ENCODE measurements at places on chromosomes 5 and 9.

DNA sequence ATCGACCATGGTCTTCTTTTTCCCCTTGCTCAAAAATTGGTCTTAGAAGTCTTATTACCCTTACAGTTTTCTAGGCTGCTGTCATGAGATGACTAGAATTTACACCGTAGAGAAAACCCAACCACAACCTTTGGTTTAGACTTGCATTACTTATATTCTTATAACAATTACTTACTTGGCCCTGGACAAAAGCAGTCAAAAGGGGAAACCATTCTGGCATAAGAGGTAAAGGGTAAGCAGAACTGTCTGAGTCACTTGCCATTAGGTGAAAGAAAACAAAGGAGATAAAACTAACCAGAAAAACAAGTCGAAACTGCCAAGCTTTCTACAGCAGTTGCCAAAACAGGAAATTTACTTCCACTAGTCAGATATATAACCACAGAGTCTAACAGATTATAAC, 17.9 kb downstream of the TMEM245 start:
- no peak for DNase-seq

GRCh38 chr5:60633341-60633740, 66.6 kb downstream of the DEPDC1B start:
- no peak for DNase-seq

- no peak for DNase-seq
These were observed 4.3 kb downstream of the FYB1 start for GRCh38 chr5:39214912-39215709.

DNA sequence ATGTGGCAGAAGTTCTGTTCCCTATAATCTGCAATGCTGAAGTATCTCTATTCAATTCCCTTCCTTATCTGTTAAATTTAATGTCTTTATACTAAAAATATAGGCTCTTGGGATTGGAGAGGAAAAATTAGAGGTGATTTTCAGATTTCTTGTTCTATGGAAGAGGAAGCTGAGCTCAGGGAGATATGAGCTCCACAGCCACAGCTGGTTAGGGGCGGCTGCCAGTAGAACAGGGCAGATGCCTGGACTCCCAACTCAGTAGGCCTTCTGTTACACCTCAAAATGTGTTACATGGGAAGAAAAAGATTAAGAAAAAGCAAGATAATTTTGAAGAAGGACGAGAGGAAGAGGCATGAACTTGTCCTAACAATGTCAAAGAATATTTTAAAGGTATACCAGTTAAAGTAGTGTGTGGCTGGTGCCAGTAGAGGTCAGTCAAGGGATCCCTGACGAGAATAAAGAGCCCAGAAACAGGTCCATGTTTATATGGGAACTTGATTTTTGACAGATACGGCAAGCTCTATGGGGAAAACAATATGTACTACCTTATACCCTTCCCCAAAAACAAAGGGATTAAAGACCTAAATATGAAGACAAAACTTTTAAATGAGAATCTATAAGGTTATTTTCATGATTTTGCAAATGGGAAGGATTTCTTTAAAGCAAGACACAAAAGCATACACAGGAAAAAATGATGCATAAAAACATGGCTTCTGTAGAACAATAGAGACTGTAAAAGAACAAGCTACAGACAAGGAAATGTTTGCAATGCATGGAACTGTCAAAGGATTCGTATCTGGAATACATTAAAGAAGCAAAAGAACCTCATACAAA, 28.7 kb downstream of the DNAJC21 start:
- DNase-seq = peak; percentile 7

- DNase-seq = no peak
These were observed 35.2 kb downstream of the KCNMB1 start for GRCh38 chr5:170353961-170354360.

DNA sequence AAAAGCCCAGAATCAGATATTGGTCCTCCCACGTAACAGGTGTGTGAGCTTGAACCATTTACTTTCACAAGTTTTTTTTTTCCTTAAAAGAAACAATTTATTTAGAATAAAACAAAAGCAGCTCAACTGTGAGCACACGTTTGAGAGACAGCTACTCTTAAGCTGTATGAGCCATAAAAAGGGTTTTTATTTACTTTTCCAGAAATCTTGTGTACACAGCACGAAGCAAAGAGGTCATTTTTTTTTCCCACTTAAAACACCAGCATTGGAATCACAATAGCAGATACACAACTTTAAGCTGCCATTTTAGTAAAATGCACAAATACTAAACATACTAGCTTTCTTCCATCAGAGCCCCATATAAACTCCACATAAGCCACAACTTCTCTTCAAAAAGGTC, 44.6 kb downstream of the JAKMIP2 start:
- DNase-seq = peak; percentile 5

GRCh38 chr9:77384406-77384805, 207.1 kb downstream of the VPS13A start:
- no peak for DNase-seq

DNA sequence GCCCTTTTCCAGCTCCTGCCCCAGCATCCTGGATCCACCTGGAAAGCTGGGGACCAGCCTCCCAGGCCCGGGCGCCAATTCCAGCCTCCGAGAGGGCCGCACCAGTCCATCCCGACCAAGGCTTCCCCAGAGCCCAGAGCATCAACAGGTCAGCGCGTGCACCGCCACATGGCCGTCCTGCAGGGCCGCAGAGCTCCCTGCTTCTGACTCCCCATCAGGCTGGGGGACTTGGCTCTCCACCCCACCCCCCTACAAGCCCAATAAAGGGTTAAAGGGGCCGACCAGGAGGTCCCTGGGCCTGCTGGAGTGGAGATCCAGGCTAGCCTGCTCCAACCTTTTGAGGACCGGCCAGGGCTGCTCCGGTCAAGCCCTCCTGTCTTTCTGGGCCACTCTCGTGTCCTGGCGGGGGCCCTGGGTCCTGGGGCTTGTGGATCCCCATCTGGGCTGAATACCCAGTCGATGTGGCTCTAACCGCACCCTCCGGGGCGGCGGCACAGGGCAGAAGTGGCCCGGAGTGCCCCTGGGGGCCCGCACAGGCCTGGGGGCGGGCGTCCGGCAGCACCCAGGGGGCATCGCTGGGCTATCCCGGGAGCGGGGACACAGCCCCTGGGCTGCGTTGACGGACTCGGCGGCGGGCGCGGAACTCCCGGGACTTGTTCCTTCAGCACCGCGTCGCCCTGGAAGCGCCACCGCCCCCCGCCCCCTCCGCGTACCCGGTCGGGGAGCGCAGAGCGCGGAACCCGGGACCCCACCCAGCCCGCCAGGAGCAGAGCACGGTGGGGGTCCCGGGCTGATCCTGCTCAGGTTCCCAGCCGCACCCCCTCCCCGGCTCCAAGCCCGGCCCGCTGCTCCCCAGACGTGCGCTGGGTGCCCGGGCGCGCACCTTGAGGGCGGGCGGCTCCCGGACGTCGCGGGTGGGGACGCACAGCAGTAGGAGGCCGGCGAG, 590 bp downstream of the ENTPD2 start:
- no peak for DNase-seq

DNA sequence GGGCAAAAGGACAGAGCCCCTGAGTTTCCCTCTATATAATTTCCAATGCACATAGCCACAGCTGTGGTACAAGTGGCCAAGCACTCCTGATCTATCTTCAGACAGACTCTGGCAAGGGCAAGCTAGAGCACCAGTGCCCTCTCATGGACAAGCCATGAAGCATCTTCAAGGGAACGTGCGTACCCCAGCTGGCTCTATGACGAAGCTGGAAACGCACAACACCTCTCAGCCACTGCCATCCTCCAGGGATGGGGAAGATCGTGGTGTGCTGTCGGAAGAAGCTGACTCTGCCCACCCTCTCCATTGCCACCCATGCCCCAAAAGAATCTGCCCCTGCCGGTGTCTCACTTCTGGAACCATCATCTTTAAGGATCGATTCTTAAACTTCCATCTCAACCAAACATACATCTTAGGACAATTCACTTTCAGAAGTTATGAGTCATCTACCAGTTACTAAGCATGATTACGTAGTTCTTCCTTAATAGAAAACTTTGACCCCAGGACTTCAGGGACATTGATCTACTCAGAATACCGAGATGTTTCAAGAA, 482.9 kb downstream of the AGTPBP1 start:
- DNase-seq = peak; percentile 51

- no peak for DNase-seq
These were observed 283.9 kb upstream of the ANKRD55 start for GRCh38 chr5:56517011-56517416.

- no peak for DNase-seq
These were observed 108.9 kb downstream of the ACTL7B start for GRCh38 chr9:108746864-108747263.

DNA sequence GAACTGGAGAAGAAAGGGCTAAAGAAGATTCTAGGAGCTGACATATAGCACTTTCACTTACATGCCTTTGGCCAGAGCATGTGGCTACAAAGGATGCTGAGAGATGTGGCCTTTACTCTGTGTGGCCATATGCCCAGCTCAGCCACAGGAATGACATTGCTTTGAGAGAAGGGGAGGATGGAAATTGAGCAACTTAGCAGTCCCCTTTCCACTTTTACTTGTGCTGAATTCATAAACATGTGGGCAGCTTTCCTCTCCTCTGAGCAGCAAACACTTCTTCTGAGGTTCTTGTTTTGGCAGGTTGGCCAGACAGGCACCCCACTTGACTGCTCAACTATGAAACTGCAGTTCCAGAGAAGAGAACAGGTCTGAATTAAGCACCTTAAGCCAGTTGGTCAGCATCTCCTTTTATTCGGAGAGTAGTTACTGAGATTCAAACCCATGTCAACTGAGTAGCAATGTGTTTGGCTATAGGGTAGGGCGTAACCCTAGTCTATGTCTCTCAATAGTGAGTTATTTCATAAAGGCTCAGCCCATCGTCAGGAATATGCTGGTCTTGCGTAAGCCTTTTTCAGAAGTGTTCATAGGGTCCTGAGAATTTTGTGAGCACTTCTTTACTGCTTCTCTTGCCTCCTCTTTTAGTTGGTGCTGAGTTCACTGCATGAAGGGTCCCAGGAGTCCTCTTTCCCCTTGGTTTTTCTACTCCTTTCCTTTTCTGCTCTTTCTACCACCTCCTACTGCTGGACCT, 134.5 kb downstream of the PALM2AKAP2 start:
- no peak for DNase-seq

GRCh38 chr9:129834489-129835127, 467 bp downstream of the C9orf78 start:
- no peak for DNase-seq

DNA sequence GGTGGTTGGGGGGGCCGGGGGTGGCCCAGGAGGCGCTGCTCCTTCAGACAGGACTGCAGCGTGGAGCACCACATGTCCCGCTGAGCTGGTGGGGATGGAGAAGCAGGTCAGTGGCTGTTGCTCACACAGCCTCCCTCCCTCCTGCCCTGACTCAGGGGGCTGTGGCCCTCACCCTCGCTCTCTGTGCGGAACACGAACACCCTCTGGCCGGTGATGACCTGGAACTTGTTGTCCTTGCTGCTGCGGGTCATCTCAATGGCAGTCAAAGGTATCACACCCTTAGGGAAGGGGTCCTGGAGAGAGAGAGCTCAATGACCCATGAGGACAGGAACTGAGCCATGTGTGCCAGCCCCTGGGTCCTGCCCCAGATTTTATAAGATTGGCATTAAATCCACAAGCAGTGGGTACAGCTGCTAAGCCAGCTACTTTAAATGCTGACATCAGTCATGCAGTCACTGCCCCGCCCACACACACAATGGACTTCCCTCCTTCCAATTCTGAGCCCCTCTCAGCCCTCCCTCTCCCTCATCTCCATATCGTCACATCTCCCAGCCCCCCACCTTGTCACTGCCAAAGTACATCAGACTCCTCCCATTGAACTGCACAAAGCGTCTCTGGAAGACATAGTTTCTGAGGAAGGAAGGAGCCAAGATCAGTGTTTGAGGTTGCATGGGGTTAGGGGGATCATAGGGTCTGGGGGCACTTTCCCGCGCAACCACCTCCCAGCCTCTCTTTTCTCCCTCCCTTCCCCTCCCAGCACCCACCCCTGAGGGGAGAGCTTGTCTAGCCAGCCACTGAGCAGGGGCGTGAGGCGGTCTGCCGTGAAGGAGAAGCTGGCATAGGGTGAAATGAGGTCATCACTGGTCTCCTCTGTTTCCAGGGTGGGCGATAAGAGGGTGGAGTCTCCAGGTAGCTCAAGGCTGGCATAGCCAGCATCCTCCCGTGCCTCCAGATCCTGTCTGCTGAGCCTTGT, 8.9 kb downstream of the ARAP3 start:
- DNase-seq = no peak

- no peak for DNase-seq
These were observed 66.4 kb downstream of the NFIB start for GRCh38 chr9:14247577-14247976.

DNA sequence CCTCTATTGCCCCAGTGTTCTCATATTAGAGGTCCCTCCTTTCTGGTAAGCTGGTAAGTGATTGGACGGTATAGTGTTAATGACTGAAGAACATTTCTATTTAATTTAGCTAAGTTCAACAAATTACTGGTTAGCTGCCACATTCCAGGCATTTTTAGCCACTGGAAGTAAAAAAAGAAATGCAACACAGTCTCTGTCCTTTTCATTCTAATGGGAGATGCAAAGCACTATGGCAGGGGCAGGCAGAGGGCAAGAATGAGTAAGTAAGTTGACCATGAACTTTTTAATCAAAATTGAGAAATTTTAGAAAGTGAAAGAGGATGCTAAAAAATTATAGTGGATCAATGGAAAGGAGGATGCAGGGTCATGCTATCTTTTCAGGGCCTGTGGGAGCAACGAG, 137.4 kb downstream of the GPBP1 start:
- DNase-seq = no peak

- DNase-seq = no peak
These were observed 40.7 kb downstream of the CXXC5 start for GRCh38 chr5:139688751-139689372.

GRCh38 chr9:137305060-137305797, 3.2 kb upstream of the NRARP start:
- DNase-seq = no peak

DNA sequence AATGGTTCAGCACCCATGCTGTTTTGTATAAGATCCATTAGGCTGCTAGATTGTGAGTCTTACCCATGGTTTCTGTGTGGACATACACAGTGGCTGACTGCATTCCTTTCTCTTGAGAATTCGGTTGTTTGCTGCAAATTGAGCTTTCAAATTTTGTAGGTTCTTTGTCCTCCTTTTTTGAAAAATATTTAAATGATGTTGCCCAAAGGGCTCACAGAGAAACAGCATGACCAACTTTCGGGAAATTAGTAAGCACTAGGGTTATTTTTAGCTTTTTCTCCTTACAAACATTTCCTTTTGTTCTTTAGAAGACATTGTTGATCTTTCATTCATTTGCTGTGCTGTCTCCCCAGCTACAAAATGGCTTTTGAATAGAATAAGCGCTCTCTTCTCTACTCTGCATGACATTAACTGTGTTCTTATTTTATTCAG, 79.4 kb downstream of the NLN start:
- DNase-seq = no peak

DNA sequence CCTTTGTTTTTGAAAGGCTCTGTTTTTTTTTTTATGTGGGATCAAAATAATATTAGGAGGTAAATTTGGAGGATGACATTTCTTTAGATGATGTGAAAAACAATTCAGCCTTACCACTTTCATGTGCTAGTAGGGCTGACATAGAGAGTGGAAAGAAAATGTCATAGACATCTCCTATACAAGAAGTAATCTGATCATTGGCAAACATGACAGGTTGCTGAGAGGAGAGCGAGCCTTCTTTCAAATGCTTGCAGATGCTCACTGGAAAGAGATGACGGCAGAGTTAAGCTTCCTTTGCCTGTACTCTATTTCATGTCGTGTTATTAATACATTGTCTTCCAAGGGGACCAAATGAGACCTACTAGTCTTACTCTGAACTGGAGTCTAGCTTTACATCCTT, 160.1 kb upstream of the DAP start:
- DNase-seq = no peak
